ENCODE measurements at places on chromosomes 2 and 18.

- DNase-seq, result no peak
These were observed 109.0 kb upstream of the CELF4 start for GRCh38 chr18:37674570-37674969.

DNA sequence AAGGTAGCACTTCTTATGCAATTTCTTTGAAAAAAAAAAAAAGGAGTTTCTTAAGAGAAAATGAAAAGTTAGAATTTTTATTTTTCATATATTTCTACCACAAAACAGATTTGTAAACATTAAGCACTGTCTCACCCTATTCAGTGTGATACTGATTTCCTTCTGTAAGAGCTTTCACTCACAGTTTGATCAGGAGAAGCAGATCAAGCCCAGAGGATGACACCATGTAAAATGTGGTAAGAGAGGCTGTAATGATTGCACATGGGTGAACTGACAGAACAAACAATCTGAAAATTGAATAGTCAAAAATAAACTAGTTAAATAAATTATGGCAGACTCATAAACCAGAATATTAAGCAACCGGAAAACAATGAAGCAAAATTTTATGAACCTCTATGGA is 54.5 kb downstream of the MEMO1 start:
- DNase-seq, result no peak

DNA sequence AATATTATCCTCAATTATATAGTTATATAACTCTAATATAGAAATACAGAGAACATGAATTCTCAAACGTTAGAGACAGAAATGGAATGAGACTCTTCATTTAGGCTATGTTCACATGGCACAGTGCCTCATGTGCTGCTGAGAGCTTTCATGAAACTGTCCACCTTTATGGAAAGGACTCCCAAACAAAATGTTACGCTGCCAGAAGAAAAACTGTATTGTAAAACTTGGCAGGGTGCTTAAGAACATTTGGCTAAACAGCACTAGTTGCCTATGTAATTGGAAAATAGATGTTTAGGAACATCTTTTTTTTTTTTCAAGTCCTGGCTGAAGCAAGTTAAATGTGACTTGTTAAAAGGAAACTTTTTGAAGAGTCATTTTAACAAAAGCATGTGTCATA is 396.0 kb downstream of the ERBB4 start:
- DNase-seq, result no peak

DNA sequence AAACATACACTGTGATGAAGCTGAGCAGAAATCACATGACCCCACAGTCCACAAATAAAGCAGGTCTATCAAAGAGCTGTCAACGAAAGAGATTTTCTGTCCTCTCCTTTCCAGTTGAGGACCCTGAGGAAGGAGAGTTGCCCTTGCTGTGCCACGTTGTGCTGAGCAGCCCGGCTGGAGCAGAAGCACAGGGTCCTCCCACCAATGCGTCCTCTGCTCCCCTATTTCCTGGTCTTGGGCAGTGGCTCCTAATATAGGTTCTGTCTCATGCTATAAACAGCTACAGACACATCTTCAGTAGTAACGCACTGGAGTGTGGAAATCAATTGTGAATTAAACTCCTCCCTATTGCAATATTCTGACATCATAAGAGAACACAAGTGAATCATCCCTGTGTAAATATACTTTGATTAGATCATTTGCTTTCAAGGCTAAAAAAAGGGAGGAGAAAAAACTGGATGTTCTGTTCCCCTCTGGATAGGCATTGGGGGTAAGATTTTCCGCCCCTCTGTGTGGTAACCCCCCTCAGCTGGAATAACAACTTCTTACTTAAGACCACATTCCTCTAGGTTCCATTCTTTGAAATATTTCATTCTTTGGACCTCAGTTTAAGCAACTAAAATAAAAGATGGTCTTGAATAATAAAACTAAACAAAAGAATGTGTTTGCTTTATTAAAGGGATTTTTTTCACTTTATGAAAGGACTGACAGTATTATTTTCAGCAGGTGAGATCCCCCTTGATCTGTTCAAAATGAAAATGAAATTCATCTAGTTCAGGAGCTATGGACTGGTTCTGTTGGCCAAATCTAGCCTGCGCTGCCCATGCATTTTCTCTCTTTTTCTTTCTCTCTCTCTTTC is 8.3 kb upstream of the RHOB start:
- DNase-seq, result no peak

- no peak for DNase-seq
These were observed 165.3 kb downstream of the NEDD4L start for GRCh38 chr18:58209326-58209725.

- DNase-seq, result no peak
These were observed 746.9 kb upstream of the CELF4 start for GRCh38 chr18:38312532-38312931.

- DNase-seq, result no peak
These were observed 48.2 kb upstream of the SLC14A2 start for GRCh38 chr18:45567123-45567522.

GRCh38 chr2:174858745-174859144 is 94.5 kb upstream of the CHRNA1 start:
- DNase-seq, result no peak

GRCh38 chr2:62785216-62785615 is 79.7 kb downstream of the EHBP1 start:
- DNase-seq, result no peak

DNA sequence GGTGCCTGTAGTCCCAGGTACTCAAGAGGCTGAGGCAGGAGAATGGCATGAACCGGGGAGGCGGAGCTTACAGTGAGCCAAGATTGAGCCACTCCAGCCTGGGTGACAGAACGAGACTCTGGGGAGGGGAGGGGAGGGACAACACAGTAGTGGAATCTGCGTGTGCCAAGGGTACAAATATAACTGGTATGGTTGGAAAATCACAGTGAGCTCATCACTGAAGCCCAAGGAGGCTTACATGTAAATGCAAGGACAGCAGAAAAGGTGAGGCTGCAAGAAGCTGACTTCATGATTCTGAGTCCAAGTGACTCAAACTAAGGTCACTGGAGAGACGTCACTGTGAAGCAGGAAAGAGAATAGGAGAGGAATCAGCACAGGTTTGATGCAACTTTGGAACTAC is 9.2 kb downstream of the SEPTIN10 start:
- DNase-seq, result no peak

- DNase-seq, result no peak
These were observed 24.4 kb upstream of the FRZB start for GRCh38 chr2:182890773-182891378.

DNA sequence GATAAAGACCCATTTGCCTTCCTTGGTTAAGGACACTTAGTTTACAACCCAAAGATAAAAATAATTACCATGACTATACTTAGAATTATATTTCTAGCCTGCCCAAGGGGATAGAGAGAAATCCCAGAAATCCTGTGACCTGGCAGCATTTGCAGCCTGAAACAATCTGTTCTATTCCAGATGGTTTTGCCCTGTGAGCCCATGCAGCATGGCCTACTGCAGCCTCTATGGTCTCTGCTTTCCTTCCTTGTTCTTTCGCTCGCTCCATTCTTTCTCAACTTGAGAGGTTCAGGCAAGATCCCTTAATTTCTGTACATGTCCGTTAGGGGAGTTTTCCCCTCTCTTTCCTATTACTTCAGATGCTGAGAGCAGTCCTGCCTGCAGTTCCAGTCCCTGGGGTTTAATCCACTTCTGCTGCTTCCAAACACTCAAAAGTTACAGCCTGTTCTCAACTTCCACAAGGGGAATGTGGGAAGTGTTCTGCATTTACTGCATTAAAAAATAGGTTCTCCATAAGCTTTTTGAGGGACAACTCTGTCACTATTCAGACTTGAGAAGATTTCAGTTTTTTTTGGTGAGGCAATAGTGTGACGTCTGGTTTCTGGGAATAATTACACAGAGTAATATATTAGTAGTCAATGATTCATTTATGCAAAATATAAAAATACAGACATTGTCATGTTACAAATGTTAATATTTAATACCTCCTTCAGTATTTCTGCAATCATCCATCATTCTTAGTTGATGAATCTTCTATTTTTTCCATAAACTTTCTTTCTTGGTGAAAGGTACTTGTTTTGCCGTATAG is 80.3 kb downstream of the CDCA7 start:
- DNase-seq, result no peak

GRCh38 chr2:45850558-45850957 is 199.1 kb downstream of the PRKCE start:
- DNase-seq, result no peak

GRCh38 chr18:62611453-62612288 is 88.8 kb downstream of the ZCCHC2 start:
- DNase-seq, result no peak

DNA sequence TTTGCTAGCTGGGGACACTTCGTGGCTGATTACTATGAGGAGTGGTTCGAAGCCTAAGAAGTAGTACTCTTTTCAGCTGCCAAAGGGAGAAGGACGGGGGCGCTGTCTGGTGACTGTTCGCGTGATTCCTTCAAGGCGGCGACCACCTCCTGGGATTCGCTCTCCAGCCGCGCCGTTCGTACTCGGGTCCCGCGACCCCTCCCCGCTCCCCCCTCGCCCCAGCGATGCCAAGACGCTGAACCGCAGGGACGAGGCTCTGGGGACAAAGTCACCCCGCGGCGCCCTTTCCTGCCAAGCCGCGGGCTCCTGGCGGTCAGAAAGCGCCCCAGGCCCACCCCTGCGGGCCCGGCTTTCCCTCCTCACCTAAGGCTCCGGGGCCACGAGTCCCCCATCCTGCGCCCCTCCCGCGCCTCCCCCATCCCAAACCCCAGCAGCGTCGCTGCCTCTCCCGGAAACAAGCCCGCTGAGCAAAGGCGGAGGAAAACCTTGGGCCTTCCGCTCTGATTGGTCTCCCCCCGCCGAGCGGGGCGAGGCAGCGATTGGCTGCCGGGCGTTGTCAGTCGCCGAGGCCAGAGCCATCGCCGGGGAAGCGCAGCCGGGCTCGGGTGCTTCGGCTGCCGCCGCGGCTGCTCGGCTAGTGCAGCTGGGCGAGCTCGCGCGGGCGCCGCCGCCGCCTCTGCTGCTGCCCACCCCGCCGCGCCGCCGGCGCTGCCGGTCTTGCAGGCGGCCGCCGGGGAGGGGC is 404.3 kb downstream of the XIRP2 start:
- DNase-seq, result peak; percentile 33

- no peak for DNase-seq
These were observed 25.7 kb upstream of the ACAA2 start for GRCh38 chr18:49839012-49839411.

DNA sequence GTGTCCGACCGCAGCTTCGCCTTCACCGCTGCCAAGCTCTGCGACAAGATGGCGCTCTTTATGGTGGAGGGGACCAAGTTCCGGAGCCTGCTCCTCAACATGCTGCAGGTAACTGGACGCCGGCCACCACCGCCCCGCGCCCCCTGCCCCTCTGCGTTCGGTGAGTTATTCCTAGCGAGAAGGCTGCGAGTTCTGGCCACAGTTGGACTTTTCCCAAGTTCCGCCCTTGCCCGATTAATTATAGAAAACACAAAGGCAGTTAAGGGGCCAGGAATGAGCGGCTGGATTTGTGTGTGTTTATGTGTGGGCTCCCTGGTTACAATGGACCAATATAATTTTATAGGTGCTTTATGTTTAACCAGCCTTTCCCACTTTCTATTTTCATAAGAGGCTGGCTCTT is 189.2 kb downstream of the SMAD7 start:
- DNase-seq, result no peak

GRCh38 chr2:239858179-239858578 is 167.0 kb downstream of the NDUFA10 start:
- DNase-seq, result no peak

DNA sequence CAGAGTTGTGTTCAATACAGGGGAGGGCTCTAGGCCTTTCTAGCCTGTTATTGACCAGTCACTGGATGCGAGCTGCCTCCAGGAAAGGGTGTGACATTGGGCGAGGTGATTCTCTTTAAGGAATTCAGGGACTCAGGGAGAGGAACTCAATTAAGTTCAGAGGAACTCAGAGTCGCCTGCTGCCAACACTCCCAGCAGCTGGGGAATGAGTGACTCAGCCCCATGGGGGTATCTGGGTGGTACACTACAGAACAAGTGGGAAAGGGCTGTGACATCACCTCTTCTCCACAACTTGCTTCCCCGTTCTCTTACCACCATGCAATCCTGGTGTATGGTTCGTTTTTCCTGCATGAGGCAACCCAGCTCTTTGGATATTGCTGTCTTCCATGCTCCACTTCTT is 50.4 kb upstream of the CYRIA start:
- no peak for DNase-seq

- no peak for DNase-seq
These were observed 89.0 kb downstream of the KCTD1 start for GRCh38 chr18:26459340-26459739.

- DNase-seq, result no peak
These were observed 500.2 kb downstream of the FBXO15 start for GRCh38 chr18:73647391-73647790.

DNA sequence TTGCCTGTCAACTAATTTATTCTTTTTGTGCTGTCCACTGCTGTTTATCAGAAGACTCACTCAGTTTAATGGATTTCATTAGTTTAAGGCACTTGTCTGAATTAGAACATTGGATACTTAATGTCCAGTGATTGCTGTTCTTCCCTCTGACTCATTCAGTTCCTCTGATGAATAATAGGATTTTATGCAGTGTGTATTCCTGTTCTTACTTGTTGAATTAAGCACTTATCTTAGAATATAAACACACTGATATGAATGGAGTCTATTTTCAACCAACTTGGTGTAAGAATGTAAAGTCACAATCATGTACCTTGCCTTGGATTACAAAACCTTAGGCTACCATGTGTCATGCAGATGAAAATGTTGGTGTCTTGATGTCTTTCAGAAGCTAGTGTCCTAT is 87.0 kb upstream of the PROKR1 start:
- no peak for DNase-seq

DNA sequence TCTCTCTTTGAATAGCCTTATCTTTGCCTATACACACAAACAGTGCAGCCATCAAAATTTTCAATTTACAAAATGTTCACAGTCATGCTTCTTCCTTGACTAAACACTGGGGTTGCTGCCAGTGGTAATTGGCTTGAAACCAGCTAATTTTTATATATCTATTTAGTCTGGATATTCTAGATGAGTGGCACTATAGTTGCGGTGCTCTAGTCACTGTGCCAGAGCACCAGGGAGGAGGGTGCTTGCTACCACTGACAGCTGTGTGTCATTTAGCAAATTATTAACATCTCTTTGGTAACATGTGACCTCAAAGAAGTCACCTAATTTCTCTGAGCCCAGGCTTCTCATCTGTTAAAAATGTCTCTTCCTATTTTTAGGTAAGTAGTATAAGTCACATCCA is 130.4 kb downstream of the MEIS1 start:
- no peak for DNase-seq

- DNase-seq, result no peak
These were observed 9.0 kb downstream of the CNOT9 start for GRCh38 chr2:218577482-218578220.

- DNase-seq, result peak; percentile 39
These were observed 22.2 kb upstream of the TTC39C start for GRCh38 chr18:23992089-23992940.

- no peak for DNase-seq
These were observed 82.8 kb downstream of the SMAD7 start for GRCh38 chr18:48867978-48868377.

- DNase-seq, result no peak
These were observed 128.5 kb upstream of the RAB12 start for GRCh38 chr18:8480506-8481328.

- DNase-seq, result no peak
These were observed 394.4 kb downstream of the FIGN start for GRCh38 chr2:163341426-163341825.

All from activated CD8-positive, alpha-beta memory T cell treated with anti-CD3 and anti-CD28 coated beads, Interleukin-2, amount 50 U/mL, for 4 hours (primary cell).